Activated CD4-positive, alpha-beta T cell treated with anti-CD3 and anti-CD28 coated beads, Interleukin-2, amount 50 U/mL, for 1 hour (primary cell): ENCODE measurements at places on chromosomes 1 and 21.

DNA sequence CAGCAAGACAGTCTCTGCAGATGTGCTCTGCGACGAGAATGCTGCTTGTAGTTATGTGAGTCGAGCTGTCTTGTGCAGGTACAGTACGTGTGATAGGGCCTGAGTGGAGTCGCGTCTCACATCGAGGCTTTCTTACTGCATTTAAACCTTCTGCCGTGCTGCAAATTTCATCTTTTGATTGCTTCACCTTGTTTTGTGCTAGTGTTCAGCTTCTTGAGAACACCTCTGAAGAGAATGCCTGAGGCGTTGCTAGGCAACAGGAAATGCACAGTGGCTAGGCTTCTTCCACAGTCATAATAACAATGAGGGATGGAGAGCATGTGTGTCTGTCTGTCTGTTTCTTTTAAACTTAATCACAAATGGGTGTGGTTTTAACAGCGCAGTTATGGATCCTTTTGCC is 52.9 kb downstream of the MRPS6 start:
- peak; percentile 24 for DNase-seq

GRCh38 chr21:29230551-29231261 is 68.0 kb upstream of the BACH1 start:
- DNase-seq = no peak

DNA sequence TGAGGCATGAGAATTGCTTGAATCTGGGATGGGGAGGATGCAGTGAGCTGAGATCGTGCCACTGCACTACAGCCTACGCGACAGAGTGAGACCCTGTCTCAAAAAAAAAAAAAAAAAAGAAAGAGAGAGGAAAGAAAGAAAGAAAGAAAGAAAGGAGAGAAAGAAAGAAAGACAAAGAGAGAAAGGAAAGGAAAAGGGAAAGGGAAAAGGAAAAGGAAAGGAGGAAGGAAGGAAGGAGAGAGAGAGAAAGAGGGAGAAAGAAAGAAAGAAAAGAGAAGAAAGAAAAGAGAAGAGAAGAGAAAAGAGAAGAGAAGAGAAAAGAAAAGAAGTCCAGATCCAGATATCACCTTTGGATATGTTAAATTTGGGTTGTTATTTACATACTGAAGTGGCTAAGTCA is 106.0 kb downstream of the DPYD start:
- DNase-seq = no peak

- DNase-seq = no peak
Measured at GRCh38 chr1:232047473-232047872, 420.9 kb downstream of the DISC1 start.

- no peak for DNase-seq
Measured at GRCh38 chr1:111733992-111734341, 5.2 kb downstream of the INKA2 start.

GRCh38 chr1:87575528-87575927 is 246.8 kb downstream of the LMO4 start:
- no peak for DNase-seq

DNA sequence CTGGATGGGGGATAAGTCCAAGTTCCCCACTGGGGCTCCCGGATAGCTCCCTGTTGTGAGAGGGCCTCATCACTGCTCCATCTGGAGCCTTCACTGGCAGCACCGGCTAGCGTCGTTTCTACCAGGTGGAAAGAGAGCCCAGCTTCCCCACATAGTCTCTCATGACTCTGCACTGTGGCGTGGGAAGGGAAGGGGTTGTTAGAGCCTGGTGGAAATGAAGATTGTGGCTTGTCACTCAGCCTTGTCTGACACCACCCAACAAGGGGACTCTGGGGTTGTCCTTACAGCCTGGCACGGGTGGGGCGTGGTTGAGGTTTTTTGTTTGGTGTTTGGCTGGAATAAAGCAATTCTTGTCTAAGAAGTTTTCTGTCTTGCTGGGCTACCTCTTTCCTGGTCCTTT is 94.6 kb downstream of the ADARB1 start:
- DNase-seq = no peak

GRCh38 chr1:186617926-186618325 is 62.3 kb downstream of the PTGS2 start:
- no peak for DNase-seq

DNA sequence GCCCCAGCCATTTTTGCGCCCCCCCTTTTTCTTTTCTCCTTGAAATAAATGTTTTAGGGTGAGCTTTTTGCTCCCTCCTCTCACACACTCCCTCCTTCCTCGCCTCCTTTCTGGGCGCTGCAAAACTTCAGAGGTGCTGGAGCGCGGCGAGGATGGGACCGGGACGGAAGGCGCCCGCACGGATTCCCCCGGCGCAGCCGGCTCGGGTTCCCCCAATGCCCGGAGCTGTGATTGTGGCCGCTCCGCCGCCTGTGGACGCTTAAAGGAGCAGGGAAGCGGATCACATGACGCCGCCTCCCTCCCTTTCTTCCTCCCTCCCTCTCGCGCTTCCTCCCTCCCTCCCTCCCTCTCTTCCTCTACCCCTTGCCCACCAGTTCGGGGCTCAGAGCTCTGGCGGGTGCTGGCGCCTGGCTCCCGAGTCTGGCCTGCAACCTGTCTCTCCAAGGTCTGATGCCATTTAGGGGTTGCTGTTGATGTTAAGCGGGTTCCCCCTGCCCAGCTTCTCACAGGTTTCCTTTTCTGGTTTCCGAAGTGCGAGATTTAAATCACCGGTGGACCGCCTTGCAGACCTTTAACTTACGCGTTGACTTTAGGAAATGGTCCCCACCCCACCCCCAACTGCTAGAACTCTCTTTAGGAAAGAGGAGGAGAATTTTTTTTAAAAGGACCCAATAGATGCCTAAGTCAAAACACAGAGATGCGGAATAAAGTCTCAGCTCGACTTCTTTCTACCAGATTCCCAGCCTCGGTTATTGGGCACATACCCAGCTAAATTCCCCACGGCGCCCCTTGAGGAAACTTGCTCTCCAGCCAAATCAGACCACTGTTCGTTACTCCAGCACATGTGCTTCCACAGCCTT is at the start of gene WLS:
Gene WLS, minus strand, starts transcription at position 235 of the 860 bp plus-strand sequence. Its CDS starts 224 bp downstream, at position 11.
- DNase-seq = no peak

DNA sequence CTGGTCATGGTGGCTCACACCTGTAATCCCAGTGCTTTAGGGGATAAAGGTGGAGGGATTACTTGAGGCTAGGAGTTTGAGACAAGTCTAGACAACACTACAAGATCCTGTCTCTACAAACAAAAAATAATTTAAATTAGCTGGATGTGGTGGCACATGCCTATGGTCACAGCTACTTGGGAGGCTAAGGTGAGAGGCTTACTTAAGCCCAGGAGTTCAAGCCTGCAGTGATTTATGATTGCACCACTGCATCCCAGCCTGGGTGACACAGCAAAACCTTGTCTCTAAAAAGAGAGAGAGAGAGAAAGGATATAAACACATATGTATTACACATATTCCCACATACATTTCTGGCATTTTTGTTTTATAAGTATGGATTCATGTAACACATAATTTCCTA is 325.2 kb downstream of the DUSP10 start:
- DNase-seq = no peak

DNA sequence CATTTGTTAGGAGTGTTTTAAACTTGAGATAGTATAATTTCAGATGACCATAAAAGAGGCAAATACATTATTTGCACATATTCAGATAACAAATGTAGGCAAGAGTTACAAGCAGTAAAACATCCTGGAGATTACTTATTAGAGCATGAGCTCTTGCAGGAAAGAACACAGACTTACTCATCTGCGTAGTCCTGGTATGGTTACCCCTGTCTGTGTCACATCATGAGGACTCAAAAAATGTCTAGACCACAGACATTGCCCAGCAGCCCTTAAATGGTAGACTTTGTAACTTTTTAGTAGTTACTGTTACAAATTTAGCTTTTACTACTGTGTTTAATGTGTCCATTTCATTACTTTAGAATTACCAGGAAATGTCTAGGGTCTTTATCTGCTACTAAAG is 12.8 kb downstream of the CACHD1 start:
- no peak for DNase-seq

GRCh38 chr1:165114022-165114888 is 242.3 kb downstream of the LMX1A start:
- DNase-seq = no peak

GRCh38 chr1:89545264-89546038 is 20.8 kb downstream of the LRRC8B start:
- no peak for DNase-seq

DNA sequence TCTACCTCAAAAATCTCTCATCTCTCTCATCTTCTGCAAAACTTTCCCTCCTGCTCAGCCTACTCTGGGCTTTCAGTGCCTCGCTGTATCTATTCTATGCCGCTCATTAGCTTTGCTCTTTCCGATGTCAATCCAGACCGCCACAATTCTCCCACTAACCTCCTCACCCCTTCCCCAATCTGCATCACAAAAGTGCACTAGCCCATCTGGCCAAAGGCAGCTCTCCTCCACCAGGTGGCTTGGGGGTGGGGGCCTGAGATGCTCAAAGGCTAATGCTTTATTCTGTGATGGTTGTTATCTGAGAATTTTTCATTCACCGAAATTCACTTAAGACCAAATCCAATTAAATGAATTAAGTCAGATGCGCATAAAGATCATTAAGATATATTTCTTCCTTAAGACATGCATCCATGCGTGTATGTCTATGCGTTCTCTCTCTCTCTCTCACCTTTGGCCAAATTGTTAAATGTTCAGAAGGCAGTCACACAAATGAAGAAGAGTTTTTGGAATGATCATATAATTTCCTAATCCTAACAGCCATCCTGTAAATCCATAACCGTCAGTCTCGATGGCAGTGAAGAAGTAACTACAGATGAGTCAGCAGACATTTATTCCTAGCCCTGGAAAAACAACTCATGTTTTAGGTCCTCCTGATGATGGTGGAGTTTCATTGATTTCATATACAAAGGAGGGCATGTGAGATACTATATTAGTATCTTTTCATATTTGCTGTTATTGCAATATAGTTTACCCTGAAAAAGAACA is 111.3 kb downstream of the C1orf21 start:
- no peak for DNase-seq

GRCh38 chr1:34768856-34769255 is 9.3 kb downstream of the GJB4 start:
- DNase-seq = no peak

DNA sequence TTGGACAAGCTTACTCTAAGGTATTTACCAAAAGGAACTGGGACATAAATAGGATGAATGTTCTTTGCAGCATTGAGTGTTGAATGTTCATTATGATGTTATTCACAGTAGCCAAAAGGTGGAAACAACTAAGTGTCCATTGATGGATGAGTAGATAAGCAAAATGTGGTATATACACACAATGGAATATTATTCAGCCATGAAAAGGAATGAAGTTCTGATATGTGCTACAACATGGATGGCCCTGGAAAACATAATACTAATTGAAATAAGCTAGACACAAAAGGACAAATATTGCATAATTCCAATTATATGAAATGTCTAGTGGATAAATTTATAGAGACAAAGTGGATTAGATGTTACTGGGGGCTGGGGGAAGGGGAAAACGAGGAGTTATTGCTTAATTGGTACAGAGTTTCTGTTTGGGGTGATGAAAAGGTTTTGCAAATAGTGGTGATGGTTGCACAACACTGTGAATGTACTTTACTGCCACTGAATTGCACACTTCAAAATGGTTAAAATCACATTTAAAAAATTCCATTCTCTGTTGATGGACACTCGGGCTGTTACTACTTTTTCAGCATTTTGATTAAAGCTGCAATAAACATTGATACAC is 2.9 kb downstream of the MTARC1 start:
- no peak for DNase-seq

DNA sequence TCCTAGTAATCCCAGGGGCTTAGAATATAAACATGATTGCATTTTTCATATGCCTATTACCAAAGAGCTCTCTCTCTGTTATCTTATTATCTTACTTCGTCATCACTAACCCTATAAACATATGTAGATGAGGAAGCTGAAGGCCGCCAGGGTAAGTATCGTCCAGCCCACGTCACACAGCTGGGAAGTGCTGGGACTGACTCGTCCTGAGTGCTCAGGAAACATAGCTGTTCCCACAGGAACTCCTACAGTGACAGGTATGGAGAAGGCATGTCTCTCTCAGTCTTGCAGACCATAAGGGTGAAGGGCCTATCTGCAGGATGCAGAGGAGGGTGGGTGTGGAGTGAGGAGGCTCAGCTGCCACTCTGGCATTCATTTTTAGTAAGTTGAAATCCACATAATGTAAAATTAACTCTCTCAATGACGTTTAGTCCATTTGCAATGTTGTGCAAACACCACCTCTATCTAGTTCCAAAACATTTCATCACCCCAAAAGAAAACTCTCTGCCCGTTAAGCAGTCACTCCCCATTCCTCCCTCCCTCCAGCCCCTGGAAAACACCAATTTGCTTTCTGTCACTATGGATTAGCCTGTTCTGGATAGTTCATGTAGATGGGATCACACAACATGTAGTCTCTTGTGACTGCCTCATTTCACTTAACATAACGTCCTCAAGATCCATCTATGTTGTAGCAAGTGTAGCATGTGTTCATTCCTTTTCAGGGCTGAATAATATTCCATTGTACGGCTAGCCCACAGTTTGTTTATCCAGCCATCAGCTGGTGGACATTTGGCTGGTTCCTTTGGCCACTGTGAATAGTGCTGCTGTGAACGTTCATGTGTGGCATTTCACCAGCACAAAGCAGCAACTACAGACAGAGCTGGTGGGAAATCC is 68.3 kb downstream of the TCP10L start:
- no peak for DNase-seq

GRCh38 chr1:201643835-201644104 is 104.8 kb downstream of the NAV1 start:
- no peak for DNase-seq

GRCh38 chr1:70961374-70961975 is 86.1 kb downstream of the PTGER3 start:
- DNase-seq = no peak

GRCh38 chr1:24805534-24806301 is 60.5 kb downstream of the CLIC4 start:
- DNase-seq = no peak

- no peak for DNase-seq
Measured at GRCh38 chr1:219443763-219444162, 169.1 kb downstream of the ZC3H11B start.

DNA sequence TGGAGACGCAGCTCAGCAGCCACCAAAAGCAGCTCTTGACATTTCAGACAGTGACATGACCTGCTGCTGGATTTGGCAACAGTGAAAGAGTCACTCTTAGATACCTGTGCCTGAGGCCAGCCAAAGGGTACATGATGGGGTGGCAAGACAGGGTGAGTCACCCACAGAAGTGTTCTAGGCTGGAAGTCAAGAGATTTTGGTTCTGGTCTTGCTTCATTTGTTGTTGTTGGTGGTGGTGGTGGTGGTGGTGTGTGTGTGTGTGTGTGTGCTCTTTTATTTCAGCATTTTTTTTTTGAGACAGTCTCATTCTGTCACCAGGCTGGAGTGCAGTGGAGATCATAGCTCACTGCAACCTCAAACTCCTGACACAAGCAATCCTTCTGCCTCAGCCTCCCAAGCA is 25.8 kb downstream of the SHISAL2A start:
- no peak for DNase-seq

DNA sequence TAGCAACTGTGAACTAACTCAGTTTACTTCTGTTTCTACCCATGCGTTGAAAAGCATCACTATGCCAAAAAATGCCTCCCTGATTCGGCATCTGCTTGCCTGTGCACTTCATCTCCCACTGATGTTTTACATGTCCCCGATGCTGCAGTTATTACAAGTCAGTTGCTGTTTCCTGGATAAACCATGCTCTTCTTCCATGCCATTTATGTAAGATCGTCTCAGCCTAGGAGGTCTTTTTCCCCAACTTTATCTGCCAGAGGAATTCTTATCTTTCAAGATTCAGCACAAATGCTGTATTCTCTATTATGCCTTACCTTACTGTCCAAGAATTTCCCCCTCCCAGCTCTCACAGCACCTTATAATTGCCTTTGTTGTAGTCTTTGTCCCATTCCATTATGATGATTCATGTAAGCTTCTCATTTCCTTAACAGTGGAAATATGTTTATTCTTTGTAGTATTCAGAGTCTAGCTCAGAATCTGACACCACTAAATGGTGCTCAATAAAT is 30.0 kb downstream of the PRKACB start:
- no peak for DNase-seq
